ENCODE measurements at places on chromosomes 16 and 17.

DNA sequence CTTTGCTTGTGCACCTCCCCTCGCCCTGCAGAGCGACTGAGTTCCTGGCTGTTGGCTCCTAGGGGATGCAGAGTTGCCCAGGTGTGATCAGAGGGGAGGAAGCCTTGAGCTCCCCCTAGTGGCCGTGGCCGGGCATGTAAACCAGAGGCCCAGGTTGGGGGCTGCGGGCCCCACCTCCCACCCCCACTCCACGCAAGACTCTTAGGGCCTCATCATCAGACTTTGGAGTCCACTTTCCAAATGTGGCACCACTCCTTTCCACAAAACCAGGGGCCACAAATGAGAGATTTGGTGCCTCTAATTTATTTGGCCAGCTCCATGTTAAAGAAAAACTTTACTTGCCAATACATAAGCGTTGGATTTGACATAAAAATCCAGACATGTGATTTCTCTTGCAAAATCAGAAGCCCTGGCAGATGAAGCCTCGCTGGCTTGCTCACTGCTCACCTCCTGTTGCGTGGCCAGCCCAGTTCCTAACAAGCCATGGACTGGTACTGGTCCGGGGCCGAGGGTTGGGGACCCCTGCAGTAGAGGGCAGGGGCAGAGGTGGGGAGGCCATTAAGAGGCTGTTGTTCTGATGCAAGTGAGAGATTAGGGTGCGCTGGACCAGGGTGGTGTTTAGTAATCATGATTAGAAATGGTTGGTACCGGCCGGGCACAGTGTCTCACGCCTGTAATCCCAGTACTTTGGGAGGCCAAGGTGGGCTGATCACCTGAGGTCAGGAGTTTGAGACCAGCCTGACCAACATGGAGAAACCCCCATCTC lies 28.7 kb upstream of the GAS7 start:
- no peak for DNase-seq

- DNase-seq, result no peak
Observed at GRCh38 chr16:86371083-86371803, 139.1 kb upstream of the FOXF1 start.

DNA sequence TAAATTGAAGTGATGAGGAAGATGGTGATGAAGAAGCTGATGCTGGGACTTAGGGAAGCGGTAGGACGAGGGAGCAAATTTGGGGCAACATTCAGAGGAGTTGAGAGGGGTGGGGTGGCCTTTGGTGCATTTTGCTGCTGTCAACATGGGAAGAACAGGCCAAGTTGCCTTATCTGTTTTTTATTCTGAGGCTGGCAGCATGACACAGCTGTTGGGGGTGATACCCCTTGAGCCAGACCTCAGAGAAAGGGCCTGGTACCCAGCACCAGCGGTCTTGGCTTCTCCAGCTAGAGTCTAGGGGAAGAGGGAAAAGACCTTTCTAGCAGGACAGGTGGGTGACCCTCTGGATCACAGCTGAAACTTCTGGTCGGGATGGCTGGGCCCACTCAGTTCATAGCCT lies 4.6 kb downstream of the IGFBP4 start:
- no peak for DNase-seq

DNA sequence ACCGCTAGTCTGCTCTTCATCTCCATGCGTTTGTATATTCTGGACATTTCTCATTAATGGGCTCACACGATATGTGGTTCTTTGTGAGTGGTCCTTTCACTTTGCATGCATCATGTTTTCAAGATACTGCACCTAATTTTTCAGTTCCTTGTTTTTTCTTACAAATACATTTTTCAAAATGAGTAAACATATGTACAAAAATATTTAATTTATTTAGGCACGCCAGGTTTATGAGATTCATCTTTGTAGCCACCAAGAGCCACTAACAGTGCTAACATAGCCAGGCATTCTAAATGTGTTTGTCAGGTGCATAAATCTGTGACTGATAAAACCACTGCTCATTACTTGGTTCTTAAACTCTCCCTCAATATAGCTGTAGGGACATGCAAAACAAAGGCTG lies 375.3 kb downstream of the WWOX start:
- no peak for DNase-seq

DNA sequence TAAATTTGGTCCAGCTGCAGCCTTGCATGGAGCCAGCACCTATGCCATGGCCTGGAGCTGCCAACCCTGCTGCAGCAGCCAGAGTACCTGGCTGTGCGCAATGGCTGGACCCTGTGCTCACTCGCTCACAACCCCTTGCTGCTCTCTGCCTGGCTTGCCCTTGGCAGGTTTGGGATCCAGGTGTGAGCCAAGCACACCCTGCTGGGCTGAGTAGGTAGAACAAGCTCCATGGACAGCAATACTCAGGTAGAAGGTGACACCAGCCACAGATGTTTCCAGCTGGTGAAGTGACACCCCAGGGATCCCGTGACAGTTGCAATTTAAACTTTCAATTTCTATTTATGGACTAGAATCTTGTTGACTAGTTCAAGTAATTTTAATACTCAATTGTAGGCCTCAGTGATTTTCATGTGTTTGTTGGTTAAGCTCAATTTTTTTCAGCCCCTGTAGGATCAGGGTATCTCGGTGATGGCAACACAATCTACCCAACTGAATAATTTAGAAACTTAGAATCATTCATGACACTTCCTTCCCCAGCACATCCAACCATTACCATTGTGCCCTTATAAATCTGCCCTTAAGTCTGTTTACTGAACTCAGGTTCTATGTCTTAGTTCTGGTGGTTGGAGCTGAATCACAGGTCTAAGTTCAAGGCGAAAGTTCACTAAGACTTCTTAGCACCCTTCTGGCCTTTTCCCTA lies 480.0 kb downstream of the PMP22 start:
- no peak for DNase-seq

GRCh38 chr16:49619811-49620157 lies 236.1 kb downstream of the ZNF423 start:
- no peak for DNase-seq

GRCh38 chr16:69320740-69321073 lies 9.6 kb downstream of the VPS4A start:
- no peak for DNase-seq

DNA sequence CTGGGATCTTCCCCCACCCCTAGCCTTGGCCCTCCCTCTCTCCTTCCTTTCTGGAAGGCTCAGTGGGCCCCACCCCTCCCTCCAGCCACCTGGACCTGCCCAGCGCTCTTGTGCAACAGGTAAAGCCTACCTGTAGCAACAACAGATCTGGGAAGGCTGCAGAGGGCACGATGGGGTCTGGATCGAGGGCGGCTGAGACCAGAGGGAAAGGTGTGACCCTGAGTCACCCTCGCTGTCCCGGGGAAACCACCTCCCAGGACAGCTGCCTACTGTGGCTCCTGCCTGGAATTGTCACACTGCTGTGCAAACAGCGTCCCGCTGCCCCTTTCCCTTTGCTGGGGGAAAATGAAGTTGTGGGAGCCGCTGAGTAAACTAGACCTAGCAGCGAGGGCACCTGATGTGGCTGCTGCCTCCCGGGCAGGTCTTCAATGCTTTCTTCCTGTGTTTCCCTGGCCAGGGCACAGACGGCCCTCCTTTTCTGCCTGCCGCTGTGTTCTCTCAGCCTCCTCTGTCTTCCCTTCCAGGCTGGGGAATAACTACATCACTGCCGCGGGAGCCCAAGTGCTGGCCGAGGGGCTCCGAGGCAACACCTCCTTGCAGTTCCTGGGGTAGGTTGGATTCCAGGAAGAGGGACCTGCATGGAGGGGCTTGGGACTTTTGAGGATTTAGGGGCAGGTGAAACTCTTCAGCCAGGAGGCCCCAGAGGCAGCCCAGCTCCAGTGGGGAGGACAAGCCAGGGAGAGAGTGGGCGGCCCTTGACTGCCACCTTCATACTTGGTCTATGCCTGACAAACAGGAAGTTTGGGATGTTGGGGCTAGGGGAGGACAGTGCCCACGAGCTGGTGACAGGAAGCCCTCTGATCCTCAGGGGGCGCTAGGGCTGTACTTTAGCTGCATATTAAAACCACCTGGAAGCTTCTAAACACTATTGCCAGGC lies 22.2 kb upstream of the CYLD start:
- no peak for DNase-seq

- no peak for DNase-seq
Observed at GRCh38 chr17:35588196-35588920, 1.2 kb downstream of the AP2B1 start.

GRCh38 chr16:14366974-14367707 lies 262.9 kb downstream of the PARN start:
- DNase-seq, result no peak

- DNase-seq, result no peak
Observed at GRCh38 chr17:77888242-77889134, 70.0 kb upstream of the TNRC6C start.

DNA sequence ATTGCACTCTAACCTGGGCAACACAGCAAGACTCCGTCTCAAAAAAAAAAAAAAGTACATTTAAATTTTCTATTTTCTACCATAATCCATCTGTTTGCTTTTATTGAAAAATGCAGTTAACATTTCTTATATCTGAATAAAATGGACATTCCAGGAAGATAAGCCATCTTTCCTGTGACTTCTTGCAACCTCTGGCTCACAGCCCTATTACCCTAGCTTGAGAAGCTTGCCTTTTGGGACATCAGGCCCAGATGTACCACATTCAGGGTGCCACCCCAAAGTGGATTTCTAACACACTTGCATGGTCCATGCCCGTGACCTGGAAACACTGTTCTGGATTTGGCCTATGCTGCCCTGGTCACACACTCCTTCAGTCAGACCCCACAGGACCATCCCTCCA lies 30.1 kb upstream of the DDX52 start:
- DNase-seq, result no peak

DNA sequence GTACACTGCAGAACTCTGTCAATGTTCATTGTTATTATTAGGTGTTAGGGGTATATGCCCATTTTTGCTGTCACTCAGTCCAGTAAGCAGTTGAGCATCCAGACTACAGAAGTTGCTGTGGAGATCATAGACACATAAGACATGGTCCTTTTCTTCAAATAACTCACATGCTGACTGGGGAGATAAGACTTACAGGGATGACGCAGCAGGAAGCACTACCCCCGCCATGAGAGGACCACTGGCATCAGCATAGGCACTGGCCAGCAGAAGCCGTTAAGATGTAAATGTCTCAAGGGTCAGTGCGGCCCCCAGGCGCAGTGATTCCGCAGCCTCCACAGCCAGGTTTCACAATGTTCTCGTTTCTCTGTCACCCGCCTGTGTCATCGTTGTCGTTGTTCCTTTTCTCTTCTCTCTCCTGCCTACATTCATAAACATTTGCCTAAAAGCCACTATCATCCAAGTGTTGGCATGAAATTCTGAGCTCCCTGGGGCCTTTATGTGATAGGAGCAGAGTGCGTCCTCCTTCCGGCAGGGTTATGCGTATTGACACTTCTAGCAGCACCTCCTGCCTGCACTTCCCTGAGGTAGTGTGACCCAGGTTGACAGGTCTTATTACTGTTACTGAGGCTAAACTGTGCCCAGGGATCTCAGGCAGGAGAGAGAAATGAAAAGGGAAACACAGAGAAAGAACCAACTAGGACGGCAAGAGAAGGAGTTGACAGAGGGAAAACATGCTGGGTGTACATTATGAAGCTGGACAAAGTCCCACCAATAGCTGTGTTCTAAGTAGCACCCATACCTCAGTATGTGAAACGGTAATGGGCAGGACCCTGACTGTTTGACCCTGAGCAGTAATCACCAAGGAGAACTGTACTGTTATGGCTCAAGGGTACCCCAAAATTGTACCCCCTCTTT lies 17.9 kb downstream of the TANGO6 start:
- DNase-seq, result no peak

- DNase-seq, result no peak
Observed at GRCh38 chr17:75518201-75518600, 1.9 kb downstream of the TSEN54 start.

- DNase-seq, result peak; percentile 31
Observed at GRCh38 chr17:31788571-31788946, 70.5 kb downstream of the COPRS start.

DNA sequence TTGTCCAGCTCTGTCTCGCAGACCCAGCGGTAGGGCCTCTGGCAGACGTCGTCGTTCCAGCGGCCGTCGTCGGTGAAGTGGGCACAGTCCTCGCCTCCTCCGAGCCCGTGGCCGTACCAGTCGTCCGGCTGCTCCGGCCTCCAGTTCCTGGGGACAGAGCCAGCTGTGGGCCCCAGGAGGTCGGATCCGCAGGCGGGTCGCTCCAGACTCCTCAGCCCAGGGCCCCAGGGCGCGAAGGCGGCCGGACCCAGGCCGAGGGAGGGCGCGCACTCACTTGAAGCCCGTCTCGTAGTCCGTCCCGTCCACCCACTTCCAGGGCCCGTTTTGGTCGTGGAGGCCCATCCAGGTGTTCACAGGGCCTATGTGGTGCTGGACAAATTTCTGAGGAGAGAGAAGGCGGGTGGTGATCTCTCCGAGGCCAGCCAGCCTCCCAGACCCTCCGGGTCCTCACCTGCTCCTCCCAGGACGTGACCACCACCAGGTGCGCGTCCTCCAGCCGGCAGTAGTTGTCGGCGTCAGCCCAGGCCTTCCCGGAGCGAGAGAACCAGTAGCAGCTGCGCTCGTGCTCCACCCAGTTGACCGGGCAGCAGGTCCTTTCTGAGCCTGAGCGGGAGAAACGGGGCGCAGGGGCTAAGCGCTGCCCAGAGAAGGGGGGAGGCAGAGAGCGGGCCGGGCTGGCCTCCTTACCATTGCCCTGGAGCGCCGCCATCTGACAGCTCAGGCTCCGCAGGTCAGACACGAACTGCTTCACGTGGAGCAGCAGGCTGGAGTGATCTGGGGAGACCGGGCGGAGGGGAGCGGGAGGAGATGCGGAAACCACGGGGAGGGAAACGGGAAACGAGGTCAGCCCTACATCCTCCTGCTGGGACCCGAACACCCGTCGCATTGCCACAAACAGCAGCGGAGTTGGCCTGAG lies 5.2 kb downstream of the ASGR1 start:
- no peak for DNase-seq

All from breast epithelium (tissue), 4 donors.